Kidney capillary endothelial cell (primary cell): ENCODE measurements at places on chromosomes 1 and 21.

GRCh38 chr1:181080556-181080955 is 7.9 kb upstream of the IER5 start:
- no peak for DNase-seq

DNA sequence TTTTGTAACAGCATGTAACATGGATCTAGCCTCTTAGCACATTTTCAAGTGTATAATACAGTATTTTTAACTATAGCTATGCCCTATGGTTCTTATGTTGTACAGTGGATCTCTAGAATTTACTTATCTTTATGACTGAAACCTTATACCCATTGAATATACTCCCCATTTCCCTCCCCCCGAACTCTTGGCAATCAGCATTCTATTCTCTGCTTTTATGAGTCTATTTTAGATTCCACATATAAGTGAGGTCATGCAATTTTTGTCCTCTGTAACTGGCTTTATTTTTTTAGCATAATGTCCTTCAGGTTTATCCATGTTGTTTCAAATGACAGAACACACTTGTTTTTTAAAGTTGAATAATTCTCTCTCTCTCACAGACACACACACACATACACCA is 3.1 kb upstream of the GBP6 start:
- DNase-seq: no peak

DNA sequence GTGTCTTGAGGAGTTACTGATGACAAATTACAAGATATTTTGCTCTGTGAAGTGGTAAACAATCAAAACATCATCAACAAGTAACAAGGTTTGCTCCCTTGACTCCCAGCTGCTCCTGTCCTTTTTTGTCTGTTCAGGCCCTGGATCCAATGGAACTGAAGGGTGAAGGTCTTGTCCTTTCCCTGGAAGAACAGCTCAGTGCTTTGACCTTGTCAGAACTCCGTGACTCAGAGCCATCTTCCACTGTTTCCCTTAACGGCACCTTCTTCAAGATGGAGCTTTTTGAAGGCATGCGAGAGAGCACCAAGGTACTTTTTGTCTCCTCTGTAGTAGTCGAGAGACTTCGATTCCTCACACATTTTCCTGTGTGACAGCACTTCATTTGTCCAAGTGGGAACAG is 29.0 kb downstream of the TRIM45 start:
- no peak for DNase-seq

DNA sequence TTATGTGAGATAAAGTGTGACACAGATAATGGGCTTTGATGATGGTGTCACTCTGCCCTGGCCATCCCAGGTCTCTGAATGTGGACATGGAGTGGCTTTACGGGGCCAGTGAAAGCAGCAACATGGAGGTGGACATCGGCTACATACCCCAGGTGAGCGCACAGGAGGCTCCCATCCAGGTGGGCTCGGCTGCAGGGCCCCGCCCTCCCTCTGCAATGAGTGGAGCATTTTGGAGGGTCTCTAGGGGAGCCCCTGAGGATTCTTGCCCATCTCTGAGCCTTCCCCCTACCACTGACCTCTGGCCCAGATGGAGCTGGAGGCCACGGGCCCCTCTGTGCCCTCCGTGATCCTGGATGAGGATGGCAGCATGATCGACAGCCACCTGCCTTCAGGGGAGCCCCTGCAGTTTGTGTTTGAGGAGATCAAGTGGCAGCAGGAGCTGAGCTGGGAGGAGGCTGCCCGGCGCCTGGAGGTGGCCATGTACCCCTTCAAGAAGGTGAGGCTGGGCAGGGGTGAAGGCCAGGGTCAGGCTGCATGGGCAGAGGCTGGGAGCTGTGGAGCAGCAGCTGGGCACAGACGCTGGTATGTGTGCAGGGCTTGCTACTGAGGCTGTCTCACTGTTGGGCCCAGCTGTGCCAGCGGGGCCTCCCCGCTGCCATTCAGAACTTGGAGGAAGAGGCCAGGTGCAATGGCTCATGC is 8.2 kb upstream of the MTFR1L start:
- DNase-seq: no peak

- DNase-seq: no peak
These were observed 19.9 kb downstream of the DHCR24 start for GRCh38 chr1:54866801-54867716.
